Airway epithelial cell (primary cell): ENCODE measurements at places on chromosomes 1 and 21. TPM values are rescaled to one million over a fixed set of nuclear protein-coding genes. Genes with fewer than 3 reads are reported as not detected.

BGLAP gene
- total RNA-seq = 0.14 TPM in 1 of 2 replicates, not detected in the other

KRTAP13-2 gene
- total RNA-seq = not detected in 2 replicates

MYOG gene
- total RNA-seq = not detected in 2 replicates

KCNJ9 gene
- total RNA-seq = not detected in 2 replicates

TSPAN1 gene
- 37.5 and 39.6 TPM in 2 replicates for total RNA-seq

RBM8A gene
- 173 and 381 TPM in 2 replicates for total RNA-seq

APCS gene
- not detected in 2 replicates for total RNA-seq

DSCAM gene
- total RNA-seq = 0.14 and 0.23 TPM in 2 replicates

PM20D1 gene
- total RNA-seq = not detected in 2 replicates

TPTE gene
- not detected in 2 replicates for total RNA-seq

PAPPA2 gene
- 0.05 TPM in 1 of 2 replicates, not detected in the other for total RNA-seq

GBP6 gene
- 75.2 and 93.7 TPM in 2 replicates for total RNA-seq

DIO1 gene
- 0.35 TPM in 1 of 2 replicates, not detected in the other for total RNA-seq

OR2L2 gene
- total RNA-seq = not detected in 2 replicates

C1QB gene
- total RNA-seq = not detected in 2 replicates

RHCE gene
- 0.14 and 0.21 TPM in 2 replicates for total RNA-seq

SKI gene
- total RNA-seq = 18.4 and 25.5 TPM in 2 replicates

BEND5 gene
- 0.07 and 1.8 TPM in 2 replicates for total RNA-seq

NR1I3 gene
- not detected in 2 replicates for total RNA-seq

ADORA1 gene
- total RNA-seq = 0.09 and 0.14 TPM in 2 replicates

ZNF648 gene
- 0.14 TPM in 1 of 2 replicates, not detected in the other for total RNA-seq

PDZK1IP1 gene
- total RNA-seq = 2.5 TPM in 1 of 2 replicates, not detected in the other

LCE3D gene
- 0.60 TPM in 1 of 2 replicates, not detected in the other for total RNA-seq

PITHD1 gene
- total RNA-seq = 55.4 and 58.4 TPM in 2 replicates

PKP1 gene
- 256 and 357 TPM in 2 replicates for total RNA-seq

ZNF697 gene
- 5.2 TPM in 2 replicates for total RNA-seq

FRRS1 gene
- total RNA-seq = 13.4 and 17.6 TPM in 2 replicates
